ENCODE measurements at places on chromosomes 12 and 14.

- no peak for DNase-seq
Observed at GRCh38 chr12:104204690-104205480, 10.7 kb upstream of the TXNRD1 start.

- DNase-seq = no peak
Observed at GRCh38 chr12:1845427-1845826, 25.1 kb downstream of the LRTM2 start.

GRCh38 chr12:108638141-108638827, 4.6 kb upstream of the SELPLG start:
- DNase-seq = no peak

GRCh38 chr12:121494093-121494787, 86.6 kb downstream of the KDM2B start:
- DNase-seq = no peak

- no peak for DNase-seq
Observed at GRCh38 chr12:59874781-59875180, 279.0 kb downstream of the SLC16A7 start.

DNA sequence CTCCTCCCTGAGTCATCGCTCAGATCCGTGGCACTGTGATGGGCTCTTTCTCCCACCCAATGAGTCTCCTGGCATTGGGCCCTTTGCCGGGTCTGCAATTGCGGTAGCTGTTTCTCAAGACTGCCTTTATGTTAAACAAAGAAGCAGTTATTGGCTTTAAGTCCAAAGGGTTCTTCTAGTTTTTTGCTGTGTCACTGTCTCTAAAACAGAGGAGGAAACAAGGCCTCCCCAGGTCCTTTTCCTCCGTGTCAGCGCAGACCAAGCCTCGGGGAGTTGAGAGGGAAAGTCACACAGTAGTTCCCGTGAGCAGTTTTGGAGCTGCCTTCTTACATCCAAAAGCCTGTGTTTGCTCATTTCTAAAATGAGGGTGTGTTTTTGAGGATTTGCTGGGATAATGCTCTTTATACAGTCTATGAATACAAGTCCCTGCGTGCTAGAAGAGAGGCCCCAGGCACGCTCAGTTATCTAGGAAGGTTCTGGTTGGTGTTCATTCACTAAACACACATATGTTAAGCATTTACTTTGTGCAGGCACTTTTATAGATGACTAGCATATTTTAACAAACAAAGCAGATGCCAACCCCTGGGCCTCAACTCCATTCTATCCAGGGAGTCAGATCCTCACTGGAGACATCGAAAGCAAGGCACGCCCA, 126.0 kb upstream of the PZP start:
- no peak for DNase-seq

DNA sequence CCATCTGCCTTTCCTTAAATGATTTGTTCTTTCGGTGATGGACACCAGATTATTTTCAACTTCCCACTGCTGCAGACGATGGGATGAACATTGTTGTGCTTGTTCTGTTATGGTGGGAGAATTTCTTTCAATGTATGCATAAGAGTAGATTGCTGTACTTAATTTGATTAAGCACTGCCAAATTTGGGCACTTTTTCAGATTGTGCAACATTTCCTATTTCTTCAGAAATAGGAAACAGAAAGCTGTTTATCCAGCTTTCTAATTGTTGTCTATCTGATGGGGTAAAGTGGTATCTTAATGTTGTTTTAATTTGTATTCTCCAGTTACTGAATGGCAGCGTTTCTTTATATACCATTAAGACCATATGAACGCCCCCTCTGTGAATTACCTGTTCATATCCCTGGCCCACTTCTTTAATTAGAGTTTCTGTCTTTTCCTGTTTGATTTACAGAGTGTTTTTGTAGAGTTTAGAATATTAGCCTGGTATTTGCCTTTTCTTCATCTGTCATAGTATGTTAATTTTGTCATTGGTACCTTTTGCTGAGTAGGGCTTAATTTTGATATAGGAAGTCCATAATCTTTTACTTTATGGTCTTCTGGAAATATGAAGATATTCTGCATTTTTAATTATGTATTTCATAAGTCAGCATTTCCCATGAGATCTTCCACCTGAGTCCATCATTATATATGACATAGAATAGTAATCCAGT, 59.6 kb downstream of the DIP2B start:
- DNase-seq = no peak

- DNase-seq = no peak
Observed at GRCh38 chr12:54239620-54240019, 40.3 kb downstream of the CBX5 start.

DNA sequence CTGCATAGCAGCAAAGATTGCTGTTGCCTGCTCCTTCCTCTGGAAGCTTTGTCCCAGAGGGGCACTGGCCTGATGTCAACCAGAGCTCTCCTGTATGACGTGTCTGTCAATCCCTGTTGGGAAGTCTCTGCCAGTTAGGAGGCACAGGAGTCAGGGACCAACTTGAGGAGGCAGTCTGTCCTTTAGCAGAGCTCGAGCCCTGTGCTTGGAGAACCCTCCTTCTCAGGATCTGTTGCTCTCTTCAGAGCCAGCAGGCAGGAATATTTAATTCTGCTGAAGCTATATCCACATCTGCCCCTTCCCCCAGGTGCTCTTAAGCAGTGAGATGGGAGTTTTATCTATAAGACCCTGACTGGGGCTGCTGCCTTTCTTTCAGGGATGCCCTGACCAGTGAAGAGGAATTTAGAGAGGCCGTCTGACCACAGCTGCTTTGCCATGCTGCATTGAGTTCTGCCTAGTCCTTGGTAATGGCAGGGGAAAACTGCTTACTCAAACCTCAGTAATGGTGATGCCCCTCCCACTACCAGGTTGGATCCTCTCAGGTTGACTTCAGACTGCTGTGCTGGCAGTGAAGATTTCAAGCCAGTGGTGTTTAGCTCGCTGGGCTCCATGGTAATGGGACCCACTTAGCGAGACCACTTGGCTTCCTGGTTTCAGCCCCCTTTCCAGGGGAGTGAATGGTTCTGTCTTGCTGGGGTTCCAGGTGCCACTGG, 218.6 kb upstream of the SLC38A2 start:
- DNase-seq = no peak

GRCh38 chr14:49940808-49941421, 48.0 kb downstream of the ARF6 start:
- no peak for DNase-seq

DNA sequence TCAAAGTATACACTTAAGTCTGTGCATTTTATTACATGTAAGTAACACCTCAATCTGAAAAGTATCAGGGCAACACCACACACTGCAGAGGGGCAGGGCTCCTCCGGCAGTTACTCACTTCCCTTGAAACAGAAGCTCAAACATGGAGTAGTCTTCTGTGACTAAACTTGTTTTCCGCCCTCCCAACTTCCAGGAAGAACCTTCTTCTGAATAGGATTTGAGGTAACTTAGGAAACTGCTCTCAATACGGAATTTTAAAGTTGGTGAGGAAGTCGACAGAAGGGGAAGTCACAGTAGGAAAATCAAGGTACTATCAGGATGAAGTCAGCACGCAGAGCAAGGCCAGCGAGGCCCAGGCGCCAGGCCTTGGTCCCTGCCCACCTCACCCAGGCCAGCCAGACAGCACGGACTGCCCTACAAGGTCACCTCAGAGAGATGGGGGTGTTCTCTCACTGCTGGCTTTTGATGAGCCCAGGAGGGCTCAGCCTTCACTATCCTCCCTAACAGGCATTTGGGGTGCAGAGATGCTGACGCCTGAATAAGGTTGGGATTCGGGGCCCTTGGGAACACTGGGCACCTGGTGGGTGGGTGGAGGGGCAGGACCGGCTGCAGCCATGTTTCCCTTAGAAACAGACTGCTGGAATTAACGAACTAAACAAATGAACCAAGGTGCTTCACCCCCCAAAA, 5.8 kb downstream of the ANKRD9 start:
- no peak for DNase-seq

- DNase-seq = no peak
Observed at GRCh38 chr14:74265301-74265965, 26.2 kb downstream of the VSX2 start.

GRCh38 chr14:35050652-35051051, 4.6 kb downstream of the FAM177A1 start:
- no peak for DNase-seq

- DNase-seq = no peak
Observed at GRCh38 chr12:104929977-104930376, 28.1 kb downstream of the SLC41A2 start.

DNA sequence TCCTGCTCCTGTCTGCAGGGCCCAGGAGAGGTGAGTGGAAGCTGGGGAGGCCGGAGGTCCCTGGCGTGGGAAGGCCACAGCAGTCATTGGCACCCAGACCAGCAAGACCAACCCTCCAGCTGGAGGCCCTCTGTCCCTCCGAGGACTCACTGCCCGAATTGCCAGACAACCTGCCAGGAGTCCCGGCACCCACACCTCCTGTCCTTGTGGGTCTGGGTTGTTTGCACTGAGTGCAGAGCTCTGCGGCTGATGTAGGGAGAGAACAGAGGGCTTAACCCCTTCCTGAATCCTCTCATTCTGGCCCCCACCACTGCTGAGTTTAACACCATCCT, 204.9 kb downstream of the KIF26A start:
- no peak for DNase-seq

DNA sequence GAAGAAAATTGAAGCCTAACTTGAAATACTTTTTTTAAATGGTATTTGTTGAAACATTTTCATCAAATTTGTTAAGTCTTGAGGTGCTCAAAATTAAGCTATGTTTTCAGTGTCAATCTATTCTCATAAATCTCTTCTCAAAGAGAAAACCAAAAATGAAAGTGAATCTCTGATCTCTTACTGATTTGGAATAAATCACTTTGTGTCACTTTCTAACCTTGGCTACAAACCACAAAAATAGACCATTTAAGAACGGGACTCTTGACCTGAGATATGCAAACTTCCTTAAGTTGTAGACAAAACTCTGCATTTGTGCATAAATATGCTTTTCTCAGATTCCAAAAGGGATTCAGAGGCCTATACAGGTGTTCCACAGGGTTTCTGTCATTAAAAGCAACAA, 192.9 kb downstream of the SEC23A start:
- no peak for DNase-seq

- no peak for DNase-seq
Observed at GRCh38 chr14:85423889-85424288, 106.1 kb upstream of the FLRT2 start.

- DNase-seq = no peak
Observed at GRCh38 chr12:41576925-41577324, 388.8 kb downstream of the PDZRN4 start.

DNA sequence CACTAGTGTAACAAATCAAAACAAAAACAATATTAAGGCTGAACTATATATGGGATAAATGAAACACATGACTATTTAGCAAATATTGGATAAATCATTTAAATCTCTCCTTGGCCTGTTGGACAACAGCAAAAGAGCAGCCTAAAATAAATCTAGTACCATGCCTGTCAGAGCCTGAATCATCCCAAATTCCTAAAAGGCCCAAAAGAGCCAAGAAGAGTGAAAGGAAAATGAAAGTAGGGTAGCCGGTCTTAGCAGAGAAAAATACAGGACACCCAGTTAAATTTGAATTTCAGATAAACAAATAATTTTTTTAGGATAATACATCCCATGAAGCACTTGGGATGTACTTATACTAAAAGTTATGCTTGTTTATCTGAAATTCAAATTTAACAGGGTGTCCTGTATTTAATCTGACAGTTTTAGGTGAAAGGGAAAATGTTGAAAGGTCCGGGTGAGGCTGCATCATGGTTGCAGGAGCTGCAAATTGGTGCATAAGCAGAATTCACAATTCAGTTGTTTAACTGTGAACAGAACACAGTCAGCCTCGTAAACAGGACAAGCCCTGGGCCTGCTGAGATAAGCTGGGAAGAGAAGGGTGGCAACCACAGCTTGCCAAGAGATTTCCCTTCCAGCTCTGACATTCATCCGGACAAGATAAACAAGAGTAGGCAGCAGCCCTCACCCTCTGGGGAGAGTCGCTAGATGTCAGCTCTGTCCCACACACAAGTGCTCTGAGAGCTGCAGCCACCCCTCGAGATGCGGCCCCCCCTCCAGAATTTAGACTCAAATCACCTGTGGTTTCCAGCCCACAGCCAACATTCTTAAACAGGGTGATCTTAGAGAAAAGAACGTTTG, 30.3 kb downstream of the DMAC2L start:
- DNase-seq = no peak

GRCh38 chr14:94945615-94946014, 175.7 kb upstream of the GSC start:
- no peak for DNase-seq

GRCh38 chr12:97260786-97261185, 201.8 kb upstream of the RMST start:
- DNase-seq = no peak

DNA sequence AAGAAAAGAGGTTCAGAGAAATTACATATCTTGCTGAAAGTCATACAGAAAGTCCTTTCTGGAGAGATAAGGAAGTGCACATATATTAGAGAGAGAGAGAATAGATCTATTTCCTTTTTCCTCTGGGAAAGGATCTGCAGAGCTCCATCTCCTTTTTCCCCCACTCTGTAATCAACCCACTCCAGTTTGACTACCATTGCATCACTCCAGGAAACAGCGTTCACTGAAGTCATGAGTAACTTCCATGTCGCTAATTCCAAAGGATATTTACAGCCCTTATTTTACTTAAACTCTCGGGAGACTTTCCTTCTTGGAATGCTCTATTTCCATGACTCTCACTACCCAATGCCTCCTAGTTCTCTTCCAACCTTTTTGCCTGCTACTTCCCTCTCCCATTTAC, 72.5 kb upstream of the PARP11 start:
- DNase-seq = no peak

GRCh38 chr12:53735556-53735955, 8.3 kb upstream of the CALCOCO1 start:
- no peak for DNase-seq

DNA sequence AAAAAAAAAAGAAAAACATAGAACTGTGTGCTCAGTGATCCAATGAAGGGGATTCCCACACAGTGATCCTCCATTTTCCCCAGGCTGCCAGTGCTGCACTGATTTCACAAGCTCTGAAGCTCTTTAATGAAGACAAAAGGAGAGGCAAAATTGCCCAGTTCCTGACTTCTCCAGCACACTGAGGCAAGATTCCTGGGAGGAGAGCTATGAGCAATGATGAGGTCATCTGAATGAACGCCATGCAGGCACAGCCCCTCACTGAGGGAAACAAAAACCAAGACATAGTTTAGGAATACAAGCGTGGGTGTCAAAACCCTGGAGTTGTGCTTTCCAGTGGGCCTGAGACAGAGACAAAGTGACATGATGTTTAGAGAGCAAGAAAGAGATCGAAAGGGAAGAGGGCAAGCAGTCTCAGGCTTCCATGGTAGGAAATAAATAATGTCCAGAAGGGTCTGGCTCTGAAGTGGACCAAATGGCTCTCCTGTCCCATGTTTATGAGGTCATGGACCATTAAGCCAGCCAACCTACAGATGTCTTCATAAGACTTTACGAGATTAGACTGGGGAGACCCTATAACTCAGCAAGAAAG, 40.9 kb upstream of the SMUG1 start:
- DNase-seq = peak; percentile 71

DNA sequence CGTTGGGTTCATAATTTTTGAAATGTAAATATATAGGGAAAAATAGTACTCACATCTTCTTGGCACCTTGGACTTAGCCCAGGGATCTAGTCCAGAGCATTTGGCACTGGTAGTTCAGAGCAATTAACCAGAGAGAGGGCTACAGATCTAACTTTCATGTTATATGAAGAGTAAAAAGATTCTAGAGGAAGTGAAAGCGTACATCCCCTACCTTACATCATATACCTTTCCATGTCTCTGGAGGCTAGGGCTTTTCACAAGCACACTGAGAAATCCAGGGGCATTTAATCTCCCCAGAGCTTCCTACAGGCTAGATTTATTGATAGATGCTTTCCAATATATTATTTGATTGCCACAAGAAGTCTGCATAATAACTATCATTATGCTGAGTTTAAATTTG, 687.5 kb upstream of the FBXO33 start:
- no peak for DNase-seq
